RCC 7860 (cell line): ENCODE measurements at places on chromosomes 6 and 20.

GRCh38 chr6:168905451-168906090, 348.1 kb downstream of the THBS2 start:
- no peak for DNase-seq

GRCh38 chr20:24586523-24586840, 117.1 kb downstream of the SYNDIG1 start:
- no peak for DNase-seq

DNA sequence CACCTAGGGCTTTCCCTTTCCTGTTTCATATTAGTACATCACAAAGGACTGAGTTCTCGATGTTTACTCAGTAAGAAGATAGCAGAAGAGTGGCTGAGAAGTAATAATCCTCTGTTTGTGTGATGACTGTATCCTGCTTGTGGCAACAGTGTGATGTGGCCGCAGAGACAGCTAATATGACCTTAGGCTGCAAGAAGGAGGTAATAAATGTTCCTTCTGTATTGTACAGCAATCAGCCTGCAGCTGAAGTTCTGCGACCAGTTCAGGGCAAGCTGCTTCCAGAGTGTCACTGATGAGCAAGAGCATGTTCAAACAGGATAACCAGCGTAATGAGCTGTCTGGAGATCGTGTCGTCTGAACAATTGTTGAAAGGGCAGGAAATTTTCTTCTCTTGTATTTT, 70.9 kb downstream of the OPN5 start:
- no peak for DNase-seq

DNA sequence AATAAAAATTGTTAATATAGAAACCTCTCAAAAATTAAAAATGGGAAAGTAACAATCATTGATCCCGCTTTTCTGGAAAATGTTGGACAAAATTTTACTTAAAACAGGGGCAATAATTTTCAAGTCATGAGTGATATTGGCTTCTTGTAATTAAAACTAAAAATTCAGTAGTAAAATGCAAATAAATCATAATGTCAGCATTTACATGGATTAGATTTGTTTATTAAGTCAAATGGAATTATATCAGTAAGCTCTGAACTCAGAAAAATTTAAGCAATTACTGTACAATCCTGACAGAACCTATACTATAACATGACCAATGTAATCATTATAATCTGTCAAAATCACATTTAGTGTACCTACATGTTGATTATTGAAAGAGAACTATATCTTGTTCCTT, 39.9 kb upstream of the NKX2-4 start:
- DNase-seq = no peak

DNA sequence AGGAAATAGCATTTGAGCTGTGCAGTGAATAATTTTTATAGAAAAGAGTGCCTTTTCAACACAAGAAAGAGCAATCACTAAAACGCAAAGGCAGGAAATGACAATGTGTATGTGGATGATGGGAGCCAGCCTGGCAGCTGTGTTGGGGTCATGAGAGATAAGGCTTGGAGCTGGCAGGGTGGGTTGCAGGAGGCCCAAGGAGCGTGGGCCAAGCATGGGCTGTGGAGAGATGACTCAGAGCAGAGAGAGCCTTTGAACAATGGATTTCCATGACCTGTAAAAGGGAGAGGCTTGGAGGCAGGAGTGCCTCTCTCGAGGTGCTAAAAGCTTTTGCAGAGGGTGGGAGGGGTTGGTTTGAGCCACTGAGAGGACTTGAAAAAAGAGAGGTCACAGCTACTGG, 6.6 kb upstream of the TBC1D7 start:
- no peak for DNase-seq

DNA sequence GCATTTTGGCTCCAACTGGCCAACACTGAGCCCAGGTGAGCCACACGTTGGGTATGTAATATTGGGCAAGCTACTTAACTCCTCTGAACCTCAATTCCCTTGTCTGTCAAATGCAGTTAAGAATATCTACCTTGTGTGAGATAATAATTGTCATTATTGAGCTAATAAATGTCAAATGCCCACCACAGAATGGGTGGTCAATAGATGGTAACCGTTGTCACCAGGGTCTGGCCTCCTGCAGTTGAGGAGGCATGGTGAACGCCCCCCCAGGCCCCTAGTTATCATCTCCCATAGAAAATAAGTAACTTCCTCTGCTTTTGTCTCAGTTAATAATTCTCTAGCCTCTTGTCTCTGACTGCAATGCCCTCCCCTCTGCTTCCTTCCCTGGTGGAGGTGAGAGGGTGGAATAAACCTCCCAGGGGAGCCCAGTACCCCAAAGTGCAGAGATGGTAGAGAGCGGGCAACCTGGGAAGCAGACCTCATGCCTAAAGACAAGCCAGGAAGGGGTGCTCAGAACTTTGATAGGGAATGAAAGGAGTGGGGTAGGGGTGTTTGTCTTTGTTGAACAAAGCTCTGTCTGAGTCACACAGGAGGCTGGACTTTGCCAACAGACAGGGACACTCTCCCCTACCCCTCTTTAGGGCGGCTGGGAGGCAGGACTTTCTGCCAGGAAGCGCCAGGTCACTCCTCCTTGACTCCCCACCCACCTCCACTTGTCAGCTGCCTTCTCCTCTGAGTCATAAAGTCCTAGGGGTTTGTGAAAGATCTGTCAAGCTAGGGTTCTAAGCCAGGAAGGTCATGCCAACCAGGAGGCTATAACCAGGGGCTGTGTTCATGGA, 1.3 kb upstream of the UNC5CL start:
- peak; percentile 83 for DNase-seq

- DNase-seq = no peak
Observed at GRCh38 chr6:15290962-15291704, 45.3 kb downstream of the JARID2 start.

GRCh38 chr6:142846459-142846831, 98.5 kb downstream of the HIVEP2 start:
- DNase-seq = peak; percentile 43

GRCh38 chr20:41078329-41078728, 49.7 kb downstream of the TOP1 start:
- DNase-seq = peak; percentile 55

DNA sequence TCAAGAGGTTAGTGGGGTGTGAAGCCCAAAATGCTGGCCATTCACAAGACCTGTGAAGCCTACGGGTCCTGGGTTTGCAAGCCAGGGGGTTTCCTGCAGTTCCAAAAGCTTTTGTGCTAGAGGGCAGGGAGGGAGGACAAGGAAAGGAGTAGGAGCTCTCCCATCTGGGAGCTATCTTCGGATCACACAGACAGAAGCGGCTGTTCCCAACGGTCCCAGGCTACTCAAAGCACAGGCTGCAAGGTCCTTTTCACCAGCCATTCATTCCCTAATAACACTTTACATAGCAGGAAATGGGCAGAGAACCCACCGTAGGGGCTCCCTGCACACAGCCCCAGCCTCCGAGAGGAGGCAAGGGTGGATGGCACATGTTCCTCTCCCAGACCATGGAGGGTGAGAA, 296.9 kb downstream of the FOXC1 start:
- no peak for DNase-seq

- peak; percentile 50 for DNase-seq
Observed at GRCh38 chr20:47318027-47318585, 38.4 kb downstream of the ZMYND8 start.

- no peak for DNase-seq
Observed at GRCh38 chr6:3683331-3683730, 68.2 kb downstream of the PXDC1 start.

- DNase-seq = no peak
Observed at GRCh38 chr6:42013134-42013516, 37.2 kb upstream of the TAF8 start.

DNA sequence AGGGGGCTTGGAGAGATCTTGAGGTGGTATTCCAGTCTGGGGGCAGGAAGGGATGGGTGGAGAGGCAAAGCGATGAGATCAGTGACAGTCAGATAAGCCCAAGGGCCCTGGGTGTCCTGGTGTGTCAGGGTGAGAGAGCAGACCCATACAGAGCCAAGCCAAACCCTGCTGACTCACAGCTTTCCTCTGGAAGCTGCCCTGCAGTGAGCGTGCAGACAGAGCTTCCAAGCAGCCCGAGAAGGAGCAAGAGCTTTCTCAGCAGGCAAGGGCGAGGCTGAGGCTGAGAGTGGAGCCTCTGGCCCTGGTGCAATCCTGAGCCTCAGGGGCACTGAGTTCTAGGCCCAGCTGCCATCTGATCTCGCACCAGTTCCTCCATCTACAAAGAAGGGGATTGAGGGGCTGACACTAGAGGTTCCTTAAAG, 91.1 kb upstream of the HIVEP1 start:
- peak; percentile 88 for DNase-seq

GRCh38 chr6:53020005-53020744, 25.1 kb upstream of the GSTA4 start:
- DNase-seq = no peak

DNA sequence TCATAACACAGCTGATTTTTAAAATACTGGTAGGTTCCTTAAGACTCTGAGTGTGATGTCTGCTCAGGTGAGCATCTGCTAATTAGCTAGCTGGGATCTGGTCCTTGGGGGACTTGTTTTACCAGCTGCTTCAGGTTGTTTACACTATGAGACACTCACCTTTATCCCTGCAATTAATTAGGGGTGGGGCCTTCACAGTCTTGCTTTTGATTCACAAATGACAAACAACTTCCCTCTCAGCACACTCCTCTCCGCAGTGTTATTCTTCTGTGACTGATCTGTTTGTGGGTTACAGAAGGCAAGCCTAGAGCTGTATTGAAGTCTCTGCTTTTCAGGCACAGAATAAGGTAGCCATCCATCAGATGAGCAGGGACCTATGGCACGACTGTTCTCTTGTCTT, 62.0 kb upstream of the CD83 start:
- DNase-seq = no peak

- DNase-seq = no peak
Observed at GRCh38 chr6:148296771-148297170, 45.9 kb upstream of the SASH1 start.

GRCh38 chr6:2547355-2547754, 203.4 kb downstream of the MYLK4 start:
- DNase-seq = no peak

GRCh38 chr20:63155266-63156165, 60.4 kb downstream of the YTHDF1 start:
- DNase-seq = no peak
